Left kidney (tissue), 8 donors: ENCODE measurements at places on chromosomes 6 and 20.

GRCh38 chr6:53391170-53391569 is 42.4 kb upstream of the ELOVL5 start:
- no peak for DNase-seq

- DNase-seq = no peak
Measured at GRCh38 chr20:6714279-6714711, 53.2 kb upstream of the BMP2 start.

DNA sequence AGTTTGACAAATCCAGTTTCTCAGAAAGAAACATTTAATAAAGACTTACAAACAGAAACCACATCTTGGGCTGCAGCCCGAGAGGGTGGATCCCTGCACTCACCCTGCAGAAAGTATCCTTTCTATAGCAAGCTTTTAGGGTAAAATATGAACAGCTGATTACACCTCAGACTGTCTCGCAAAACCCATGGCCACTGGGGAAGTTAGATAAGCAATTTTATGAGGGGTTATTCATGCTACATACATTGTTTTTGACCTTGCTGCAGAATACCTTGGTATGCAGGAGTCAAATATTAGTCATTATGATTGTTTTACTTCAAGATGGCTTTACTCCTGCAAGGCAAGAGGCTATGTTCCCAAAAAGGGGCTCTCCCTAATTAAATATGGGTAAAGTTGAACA is 126.9 kb downstream of the OR2B2 start:
- no peak for DNase-seq

DNA sequence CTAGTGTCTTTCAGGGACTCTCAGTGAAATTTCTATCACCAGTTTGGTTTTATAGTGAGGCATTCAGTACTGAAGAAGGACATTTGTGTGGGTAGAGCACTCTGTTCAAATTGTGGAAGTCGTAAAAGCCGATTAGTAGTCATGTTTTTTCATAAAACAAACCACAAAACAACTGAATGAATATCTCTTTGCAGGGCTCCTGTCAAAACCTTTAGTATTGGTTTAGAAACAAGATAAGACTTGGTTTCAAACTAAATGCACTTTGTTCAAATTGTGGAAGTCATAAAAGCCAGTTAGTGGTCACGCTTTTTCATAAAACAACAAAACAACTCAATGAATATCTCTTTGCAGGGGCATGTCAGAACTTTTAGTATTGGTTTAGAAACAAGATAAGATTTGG is 23.8 kb downstream of the ADGRF4 start:
- DNase-seq = no peak

DNA sequence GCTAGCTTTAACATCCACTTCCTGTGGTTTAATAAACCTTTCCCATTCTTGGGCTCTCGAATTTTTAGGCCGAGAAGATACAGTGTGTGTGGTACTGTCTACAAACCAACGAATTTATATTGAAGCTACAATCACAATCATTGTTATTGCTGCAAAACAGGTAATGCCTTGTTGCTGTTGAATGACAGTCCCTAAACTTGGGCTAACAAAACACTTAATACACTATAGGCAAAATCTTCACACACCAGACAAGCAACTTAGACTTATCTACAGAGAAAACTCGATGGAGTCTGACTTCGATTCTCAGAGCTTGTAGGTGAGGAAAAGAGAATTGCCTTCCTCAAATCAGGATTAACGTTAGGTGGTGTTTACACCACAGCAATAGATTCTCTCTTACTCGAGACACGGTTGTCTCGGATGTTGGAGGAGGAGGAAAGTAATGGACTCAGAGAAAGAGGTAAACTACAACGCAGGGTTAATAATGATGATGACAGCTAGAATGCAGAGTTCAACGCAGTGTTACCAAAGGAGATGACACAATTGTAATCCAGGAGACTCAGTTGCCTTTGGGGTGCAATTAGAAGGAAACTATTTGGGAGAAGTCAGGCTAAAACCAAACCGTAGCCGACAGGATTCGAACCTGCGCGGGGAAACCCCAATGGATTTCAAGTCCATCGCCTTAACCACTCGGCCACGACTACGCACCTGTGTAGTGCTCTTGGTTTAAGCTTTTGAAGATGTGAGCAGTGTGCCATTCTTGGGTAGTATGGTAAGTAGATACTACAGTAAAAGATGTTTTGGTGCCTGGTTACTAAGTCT is 32.5 kb upstream of the ZNF184 start:
- DNase-seq = no peak

- no peak for DNase-seq
Measured at GRCh38 chr6:121711472-121711871, 276.0 kb downstream of the GJA1 start.

GRCh38 chr20:36147690-36148089 is 6.8 kb upstream of the EPB41L1 start:
- DNase-seq = no peak

DNA sequence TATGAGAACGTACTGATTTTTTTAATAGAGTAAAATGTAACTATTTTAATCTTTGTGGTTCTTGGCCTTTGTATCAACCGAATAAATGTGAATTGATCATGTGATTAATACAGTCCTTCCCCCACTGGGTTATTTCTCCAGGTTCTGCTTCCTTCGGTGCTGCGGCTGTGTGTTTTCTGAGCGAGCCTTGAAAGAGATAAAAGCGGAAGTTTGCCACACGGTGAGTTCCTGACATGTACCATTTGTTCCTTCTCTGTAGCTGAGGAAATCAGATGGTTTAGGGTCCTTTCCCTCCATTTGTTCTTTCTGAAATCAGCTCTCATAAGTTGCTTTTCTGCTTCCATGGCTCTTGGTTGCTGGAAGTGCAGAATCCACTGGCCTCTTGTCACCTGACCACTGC is 15.5 kb downstream of the RTF2 start:
- DNase-seq = no peak

- DNase-seq = no peak
Measured at GRCh38 chr6:120569714-120570113, 764.6 kb downstream of the TBC1D32 start.

GRCh38 chr6:13710552-13711323 is 897 bp downstream of the RANBP9 start:
- DNase-seq = peak; percentile 53

- no peak for DNase-seq
Measured at GRCh38 chr6:106099235-106099537, 13.1 kb downstream of the PRDM1 start.

GRCh38 chr20:49045440-49046086 is 549 bp upstream of the CSE1L start:
- peak; percentile 3 for DNase-seq

DNA sequence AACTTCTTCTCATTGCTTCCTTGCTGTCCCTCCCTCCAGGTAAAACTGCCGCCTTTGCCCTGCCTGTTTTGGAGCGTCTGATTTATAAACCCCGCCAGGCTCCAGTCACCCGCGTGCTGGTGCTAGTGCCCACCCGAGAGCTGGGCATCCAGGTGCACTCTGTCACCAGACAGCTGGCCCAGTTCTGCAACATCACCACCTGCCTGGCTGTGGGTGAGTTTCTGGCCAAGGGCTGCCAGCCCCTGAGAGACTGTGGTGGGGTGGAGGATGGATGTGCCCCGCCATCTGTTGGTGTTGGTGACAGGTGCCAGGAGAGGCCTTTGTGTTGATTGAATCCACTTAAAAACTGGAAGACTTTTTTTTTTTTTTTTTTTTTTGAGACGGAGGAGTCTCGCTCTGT is 9.5 kb downstream of the DDX27 start:
- DNase-seq = no peak

DNA sequence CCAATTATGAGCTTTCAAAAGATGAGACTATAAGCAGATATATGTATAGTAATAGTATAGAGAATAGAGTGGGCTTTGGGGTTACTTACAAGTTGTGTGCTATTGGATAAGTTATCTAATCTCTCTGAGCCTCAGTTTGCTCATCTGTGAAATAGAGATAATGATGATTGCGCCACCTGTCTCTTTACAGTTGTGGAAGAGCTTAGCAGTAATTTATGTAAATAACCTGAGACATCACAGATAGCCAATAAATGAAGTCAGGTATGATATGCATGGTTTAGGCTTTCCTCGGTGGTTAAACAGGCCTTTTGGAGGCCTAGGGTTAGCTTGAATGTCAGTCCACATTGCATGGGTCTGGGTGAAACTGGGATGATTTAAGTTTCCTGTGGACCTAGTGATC is 29.8 kb upstream of the SCUBE3 start:
- no peak for DNase-seq

GRCh38 chr6:17156112-17156921 is 54.5 kb downstream of the STMND1 start:
- DNase-seq = peak; percentile 83

DNA sequence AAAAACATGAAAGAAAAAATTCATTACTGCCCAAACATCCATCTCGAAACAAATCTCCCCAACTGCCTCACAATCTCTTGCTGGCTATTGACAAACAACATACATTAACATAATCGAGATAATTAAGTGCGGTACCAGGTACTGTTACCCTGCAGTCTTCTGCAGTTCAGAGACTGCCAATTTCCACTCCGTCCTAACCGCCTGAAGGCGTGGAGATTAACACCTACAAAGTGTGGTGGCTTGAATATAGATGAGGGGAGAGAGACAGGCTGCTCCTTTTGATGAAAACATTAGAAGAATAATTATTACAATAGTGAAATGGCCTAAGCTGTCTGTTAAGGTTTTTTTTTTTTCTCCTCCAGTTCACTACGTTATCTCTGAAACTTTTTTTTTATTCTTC is 258.9 kb upstream of the SOX4 start:
- DNase-seq = no peak

DNA sequence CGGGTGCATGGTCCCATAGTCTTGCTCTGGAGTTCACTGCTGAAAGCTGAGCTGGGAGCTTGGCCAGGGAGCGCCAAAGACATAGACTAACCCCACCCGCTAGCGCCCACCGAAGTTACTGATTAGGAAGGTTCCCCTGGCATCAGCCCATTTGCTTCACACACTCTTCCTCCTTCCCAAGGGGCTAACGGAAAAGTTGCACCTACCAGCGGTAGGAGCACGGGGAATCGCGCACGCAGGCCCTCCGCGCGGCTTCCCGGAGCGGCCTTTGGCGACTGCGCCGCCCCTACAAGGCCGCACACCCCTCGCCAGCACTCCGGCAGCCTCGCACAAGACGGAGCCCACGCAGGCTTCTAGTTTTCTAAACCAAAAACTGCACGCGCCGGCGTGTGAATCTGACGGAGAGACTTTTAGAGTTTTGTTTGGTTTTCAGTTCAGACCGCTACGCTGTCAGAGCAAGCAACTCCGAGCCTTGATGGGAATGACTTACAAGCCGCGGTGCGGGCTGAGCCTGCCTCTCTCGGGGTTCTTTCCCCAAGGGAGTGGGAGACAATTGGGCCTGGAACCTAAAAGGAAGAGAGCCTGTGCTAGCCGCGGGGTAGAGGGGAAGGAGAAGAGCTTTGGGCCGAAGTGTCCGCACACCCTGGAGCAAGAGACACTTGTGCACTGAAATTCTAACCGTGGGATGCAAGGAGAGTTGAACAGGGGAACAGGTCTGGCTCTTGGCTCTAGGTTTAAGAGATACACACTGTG is 891 bp upstream of the POU3F2 start:
- DNase-seq = no peak
